Naive thymus-derived CD4-positive, alpha-beta T cell (primary cell): ENCODE measurements at places on chromosomes 7 and 10. TPM values are rescaled to one million over a fixed set of nuclear protein-coding genes. Genes with fewer than 3 reads are reported as not detected.

The OR2A42 gene
- 0.13 TPM for total RNA-seq

The PAPOLB gene
- total RNA-seq = not detected

DNA sequence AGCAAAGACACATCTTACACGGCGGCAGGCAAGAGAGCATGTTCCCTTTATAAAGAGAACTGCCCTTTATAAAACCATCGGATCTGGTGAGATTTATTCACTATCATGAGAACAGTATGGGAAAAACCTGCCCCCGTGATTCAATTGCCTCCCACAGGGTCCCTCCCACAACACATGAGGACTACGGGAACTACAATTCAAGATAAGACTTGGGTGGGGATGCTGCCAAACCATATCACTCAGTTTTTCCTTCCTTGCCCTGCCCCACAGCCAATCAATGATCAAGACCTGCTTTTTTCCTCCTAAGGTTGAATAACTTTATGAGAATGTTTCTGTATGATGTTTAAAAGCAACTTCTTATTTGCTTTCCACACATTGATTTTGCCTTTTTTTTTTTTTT is 3.1 kb upstream of the PTPRE start:
- H3K27me3 ChIP-seq = no peaks in the 10 kb centered on the region
- H3K4me3 ChIP-seq = no peak overlapping the region
- no peaks in the 10 kb centered on the region for H3K4me1 ChIP-seq

- H3K27me3 ChIP-seq = no peaks in the 10 kb centered on the region
- peaks cover 20% of the 10 kb centered on the region for H3K4me1 ChIP-seq
- H3K27ac ChIP-seq = no peak overlapping the region
- no peak overlapping the region for H3K4me3 ChIP-seq
- no peak for DNase-seq
These were observed 3.5 kb downstream of the SUN1 start for GRCh38 chr7:835485-836401.

DNA sequence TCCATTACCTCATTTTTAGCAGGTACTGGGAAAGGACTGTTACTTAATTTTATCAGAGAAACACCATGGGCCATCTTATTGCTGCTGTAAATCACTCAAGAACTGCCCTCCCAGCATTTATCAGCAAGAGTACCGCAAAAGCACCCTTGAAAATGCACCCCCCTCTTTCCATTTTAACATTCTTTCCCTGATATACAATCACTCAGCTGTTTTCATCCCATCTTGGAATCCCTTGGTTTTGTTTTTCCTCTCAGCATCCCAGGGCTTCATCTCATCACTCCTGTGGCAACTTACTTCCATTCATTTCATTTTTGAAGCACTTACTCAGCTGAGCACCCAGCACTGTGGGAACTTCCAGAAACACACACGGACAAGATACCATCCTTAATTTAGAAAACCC is 36.5 kb downstream of the RAPGEF5 start:
- H3K27ac ChIP-seq = no peak overlapping the region
- H3K36me3 ChIP-seq = no peaks in the 10 kb centered on the region
- no peak for DNase-seq
- H3K27me3 ChIP-seq = no peaks in the 10 kb centered on the region

DNA sequence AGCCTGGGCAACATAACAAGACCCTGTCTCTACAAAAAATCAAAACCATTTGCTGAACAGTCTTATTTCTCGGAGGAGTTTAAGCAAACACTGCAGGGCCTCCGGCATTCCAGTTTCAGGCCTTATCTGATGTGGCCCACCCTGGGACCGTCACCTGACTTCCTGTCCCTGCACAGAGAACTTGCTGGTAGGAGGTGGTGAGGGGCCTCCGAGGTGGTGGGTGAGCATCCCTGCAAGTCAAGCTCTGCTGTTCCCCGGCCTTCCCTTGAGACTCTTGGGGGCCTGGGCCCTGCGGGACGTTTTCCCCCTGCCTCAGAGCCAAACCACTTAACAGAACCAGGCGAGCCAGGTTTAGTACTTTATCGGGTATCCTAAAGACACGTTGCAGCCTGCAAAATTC is 44.5 kb upstream of the AP5Z1 start:
- DNase-seq = no peak
- H3K36me3 ChIP-seq = no peaks in the 10 kb centered on the region
- no peak overlapping the region for H3K4me3 ChIP-seq
- H3K4me1 ChIP-seq = no peaks in the 10 kb centered on the region

- H3K36me3 ChIP-seq = no peaks in the 10 kb centered on the region
- no peaks in the 10 kb centered on the region for H3K4me1 ChIP-seq
- no peak overlapping the region for H3K4me3 ChIP-seq
- no peaks in the 10 kb centered on the region for H3K27me3 ChIP-seq
These were observed 3.9 kb downstream of the ADAM12 start for GRCh38 chr10:126384269-126384873.

- no peaks in the 10 kb centered on the region for H3K36me3 ChIP-seq
- no peaks in the 10 kb centered on the region for H3K27me3 ChIP-seq
- H3K4me3 ChIP-seq = no peak overlapping the region
- no peak for DNase-seq
- H3K4me1 ChIP-seq = no peaks in the 10 kb centered on the region
- H3K27ac ChIP-seq = no peak overlapping the region
These were observed 92.6 kb downstream of the CHST15 start for GRCh38 chr10:124000792-124001201.

DNA sequence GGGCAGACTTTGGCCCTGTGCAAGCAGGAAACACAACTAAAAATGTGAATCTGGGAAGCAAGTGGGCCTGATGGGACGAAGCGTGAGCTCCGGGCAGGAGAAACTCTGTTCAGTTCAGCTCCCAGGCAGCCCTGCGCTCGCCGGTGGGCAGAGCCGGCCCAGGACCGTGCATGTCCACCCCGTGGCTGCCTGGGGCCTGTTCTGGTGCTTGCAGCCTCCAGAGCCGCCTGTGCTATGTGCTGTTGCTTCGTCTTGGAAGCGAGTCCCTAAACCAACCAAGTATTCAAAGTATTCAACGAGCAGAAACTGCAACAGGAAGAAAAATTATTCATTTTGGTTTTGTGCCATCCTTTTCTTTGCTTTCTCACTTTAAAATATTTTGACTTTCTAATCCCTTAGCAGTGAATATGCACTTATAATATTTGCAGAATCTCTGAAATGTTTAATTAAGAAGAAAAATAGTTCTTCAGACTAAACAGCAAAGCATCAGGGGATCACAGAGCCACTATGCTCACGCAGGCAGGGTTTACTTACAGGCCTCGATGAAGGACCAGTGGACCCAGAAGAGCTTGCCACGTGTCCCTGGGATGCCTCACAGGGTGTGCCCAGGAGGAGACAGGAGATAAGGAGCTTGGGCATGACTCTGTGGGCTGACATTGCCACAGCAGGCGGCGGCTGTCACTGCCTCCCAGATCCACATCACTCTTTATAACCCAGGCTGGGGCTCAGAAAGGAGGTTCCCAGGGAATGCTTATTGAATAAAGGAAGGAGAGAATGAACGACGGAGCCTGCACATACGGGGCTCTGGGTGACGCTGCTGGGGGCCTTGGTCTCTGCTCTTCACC is 45.6 kb downstream of the VIPR2 start:
- no peaks in the 10 kb centered on the region for H3K27me3 ChIP-seq
- no peaks in the 10 kb centered on the region for H3K36me3 ChIP-seq
- no peak overlapping the region for H3K4me3 ChIP-seq
- no peaks in the 10 kb centered on the region for H3K4me1 ChIP-seq
- no peak for DNase-seq
